Nasal cavity respiratory epithelium epithelial cell of viscerocranial mucosa (primary cell): ENCODE measurements at places on chromosomes 1 and 21. TPM values are rescaled to one million over a fixed set of nuclear protein-coding genes. Genes with fewer than 3 reads are reported as not detected.

Gene LAD1
- total RNA-seq, result 155 and 157 TPM in 2 replicates

Gene CPT2
- 10.3 and 23.0 TPM in 2 replicates for total RNA-seq

Gene ZNF683
- not detected in 2 replicates for total RNA-seq

Gene NPHS2
- not detected in 2 replicates for total RNA-seq

Gene ARHGEF10L
- 4.1 and 18.2 TPM in 2 replicates for total RNA-seq

Gene RAB7B
- 1.7 and 22.7 TPM in 2 replicates for total RNA-seq

Gene FAM163A
- total RNA-seq, result not detected in 2 replicates

Gene TRIM46
- 0.34 and 1.3 TPM in 2 replicates for total RNA-seq

Gene TRAPPC3
- total RNA-seq, result 65.8 and 75.9 TPM in 2 replicates

Gene FAM78B
- total RNA-seq, result under 0.01 and 0.28 TPM in 2 replicates

Gene PADI2
- 0.14 and 1.0 TPM in 2 replicates for total RNA-seq

Gene OR10J1
- not detected in 2 replicates for total RNA-seq

Gene USH2A
- total RNA-seq, result not detected in 2 replicates

Gene PADI1
- total RNA-seq, result 2.1 and 6.0 TPM in 2 replicates

Gene OR2L8
- total RNA-seq, result not detected in 2 replicates

Gene CFHR1
- not detected in 2 replicates for total RNA-seq
